Esophagus mucosa (tissue), 1 donor: ENCODE measurements at places on chromosomes 2 and 18. TPM values are rescaled to one million over a fixed set of nuclear protein-coding genes. Genes with fewer than 3 reads are reported as not detected.

Gene SERPINB12
- total RNA-seq: 0.60 TPM

Gene ASPRV1
- total RNA-seq: 0.16 TPM

Gene CIDEA
- total RNA-seq: 0.80 TPM

DNA sequence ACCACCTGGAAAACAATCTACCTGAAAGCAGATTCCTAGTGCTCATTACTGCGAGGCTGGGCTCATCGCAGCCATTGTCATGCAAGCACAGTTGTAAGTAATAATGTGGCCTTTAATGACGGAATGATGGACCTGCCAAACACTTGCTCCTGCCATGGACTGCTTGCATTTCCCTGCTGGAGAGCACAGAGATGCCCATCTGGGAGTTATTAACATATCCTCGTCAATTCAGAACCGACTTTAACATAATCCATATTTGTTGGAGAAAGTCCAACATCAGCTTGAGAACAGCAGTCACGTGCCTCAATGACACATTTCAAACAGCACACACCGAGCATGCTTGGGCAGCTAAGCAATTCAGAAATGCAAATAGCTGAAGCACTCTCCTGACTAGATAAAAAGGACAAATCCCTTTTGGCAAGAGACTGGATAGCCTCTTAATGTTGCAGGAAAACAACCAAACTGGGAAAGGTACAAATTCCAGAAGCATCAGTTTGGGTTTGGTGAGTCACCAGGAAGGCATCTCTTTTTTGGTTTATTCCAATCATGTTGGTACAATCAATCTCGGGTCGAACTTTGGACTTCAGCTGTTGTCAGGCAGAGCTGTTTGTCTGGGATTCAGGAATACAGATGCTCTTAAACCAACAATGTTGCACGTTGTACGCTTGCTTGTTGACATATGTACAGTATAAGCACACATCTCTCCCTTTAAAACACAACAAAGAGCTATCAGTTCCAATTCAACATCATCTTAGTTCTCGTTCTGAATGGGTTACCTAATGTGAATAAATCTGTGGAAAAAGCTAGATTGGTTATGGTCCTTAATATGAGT lies 395.8 kb downstream of the LNPK start:
- ATAC-seq: no peak
